ENCODE measurements at places on chromosomes 4 and X.

GRCh38 chr4:157564771-157565170 lies 344.2 kb downstream of the GRIA2 start:
- DNase-seq = no peak

DNA sequence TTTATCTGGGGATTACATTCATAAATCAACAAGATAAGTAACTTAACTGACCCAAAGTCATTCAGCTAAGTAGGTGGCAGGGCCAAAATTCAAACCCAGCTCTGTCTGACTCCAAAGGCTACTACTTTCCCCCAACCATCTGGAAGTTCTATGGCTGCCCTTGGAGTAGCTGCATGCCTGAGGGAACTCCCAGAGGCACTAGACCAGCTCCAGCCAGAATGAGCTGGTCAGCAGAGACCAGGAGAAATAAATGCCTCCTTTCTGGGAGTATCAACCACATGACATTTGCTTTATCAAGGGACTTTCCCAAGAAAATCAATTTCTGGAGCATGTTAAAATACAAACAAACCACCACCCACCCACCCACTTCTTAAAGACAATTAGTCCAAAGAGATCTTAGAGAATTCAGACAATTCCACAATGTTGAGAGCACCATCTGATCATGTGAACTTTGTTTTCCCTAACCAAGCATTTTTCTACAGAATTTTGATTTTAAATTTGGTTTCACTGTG lies 180.5 kb downstream of the EFHC2 start:
- no peak for DNase-seq

DNA sequence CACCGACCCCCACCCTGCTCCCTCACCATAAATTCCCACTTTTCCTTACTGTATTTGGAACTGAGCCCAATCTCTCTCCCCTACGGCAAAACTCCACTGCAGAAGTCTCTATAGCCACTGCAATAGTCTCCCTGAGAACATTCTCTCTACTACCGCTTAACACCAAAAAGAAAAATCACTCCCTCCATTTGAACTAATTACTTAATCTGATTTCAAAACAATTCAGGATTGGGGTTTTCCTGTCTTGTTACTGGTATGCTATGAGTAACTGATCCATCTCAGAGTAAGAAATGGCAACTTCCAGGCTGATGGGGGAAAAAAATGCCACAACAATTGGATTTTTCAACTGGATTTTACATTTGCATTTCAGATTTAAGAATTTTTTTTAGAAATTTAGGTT lies 5.8 kb downstream of the PAPSS1 start:
- DNase-seq = no peak

DNA sequence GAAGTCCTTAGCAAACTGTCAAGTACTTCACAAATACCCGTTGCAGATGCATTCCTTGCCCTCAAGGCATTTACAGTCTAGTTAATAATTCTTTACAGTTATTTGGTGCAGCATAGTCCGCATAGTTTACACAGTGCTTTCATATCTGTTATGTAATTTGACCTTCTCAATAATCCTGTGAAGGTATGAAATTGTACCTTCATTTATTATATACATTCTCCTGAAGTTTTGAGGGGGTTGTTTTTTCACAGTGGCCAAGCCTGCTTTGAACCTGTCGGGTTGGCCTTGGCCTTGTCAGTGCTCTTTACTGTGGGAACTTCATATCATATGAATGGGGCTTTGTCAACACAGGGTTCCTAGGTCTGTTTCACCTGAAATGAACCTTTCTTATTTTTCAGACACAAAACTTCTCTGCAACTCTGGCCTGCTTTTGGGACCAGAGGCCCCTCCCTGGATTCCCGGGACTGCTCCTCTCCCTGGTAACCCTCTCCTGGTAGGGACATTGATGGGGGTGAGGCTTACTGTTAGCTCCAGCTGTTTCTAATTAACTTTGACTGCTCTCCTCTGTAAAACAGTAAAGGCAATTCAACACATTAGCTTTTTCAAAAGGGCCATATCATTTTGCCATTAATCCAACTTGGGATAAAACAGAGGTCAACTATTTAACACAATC lies 9.1 kb downstream of the IGFBP7 start:
- no peak for DNase-seq

DNA sequence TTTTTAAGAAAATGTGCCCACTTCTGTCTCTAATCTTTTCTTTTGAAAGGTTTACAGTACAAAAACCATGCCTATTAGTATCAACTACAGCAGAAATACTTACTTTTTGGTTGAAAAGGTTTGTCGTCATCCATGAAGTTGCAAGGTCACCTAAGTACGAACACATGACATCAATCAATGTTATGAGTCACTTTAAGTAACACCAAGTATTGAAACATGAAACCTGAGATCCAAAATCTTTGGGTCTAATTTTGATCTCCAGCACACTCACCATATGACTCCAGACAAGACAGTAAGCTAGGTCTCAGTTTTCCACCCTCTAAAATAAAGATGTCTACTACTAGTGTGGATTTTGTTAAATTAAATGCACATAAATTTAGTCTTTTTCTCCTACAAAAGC lies 8.4 kb downstream of the ZNF280C start:
- no peak for DNase-seq

- no peak for DNase-seq
Observed at GRCh38 chr4:118280501-118281218, 72.1 kb downstream of the PRSS12 start.

GRCh38 chr4:29311247-29311646 lies 1408.9 kb upstream of the PCDH7 start:
- DNase-seq = no peak

GRCh38 chr4:1509366-1509765 lies 103.1 kb upstream of the NKX1-1 start:
- no peak for DNase-seq

DNA sequence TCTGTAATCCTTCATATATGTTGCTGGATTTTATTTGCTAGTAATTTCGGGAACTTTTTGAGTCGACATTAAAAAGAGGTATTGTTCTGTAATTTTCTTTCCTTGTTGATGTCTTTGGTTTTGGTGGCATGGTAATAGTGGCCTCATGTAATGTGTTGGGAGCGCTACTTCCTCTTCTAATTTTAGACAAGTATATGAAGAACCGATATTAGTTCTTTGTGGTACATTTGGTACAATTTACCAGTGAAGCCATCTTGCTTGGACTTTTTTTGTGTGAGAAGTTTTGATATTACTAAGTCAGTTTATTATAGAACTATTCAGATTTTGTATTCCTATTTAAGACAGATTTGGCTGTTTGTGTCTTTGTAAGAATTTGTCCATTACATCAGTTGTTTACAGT lies 669.2 kb upstream of the AADAT start:
- DNase-seq = no peak

GRCh38 chr4:166459621-166460020 lies 586.6 kb downstream of the TLL1 start:
- DNase-seq = no peak

- no peak for DNase-seq
Observed at GRCh38 chr4:165325732-165326512, 1.5 kb upstream of the MSMO1 start.

DNA sequence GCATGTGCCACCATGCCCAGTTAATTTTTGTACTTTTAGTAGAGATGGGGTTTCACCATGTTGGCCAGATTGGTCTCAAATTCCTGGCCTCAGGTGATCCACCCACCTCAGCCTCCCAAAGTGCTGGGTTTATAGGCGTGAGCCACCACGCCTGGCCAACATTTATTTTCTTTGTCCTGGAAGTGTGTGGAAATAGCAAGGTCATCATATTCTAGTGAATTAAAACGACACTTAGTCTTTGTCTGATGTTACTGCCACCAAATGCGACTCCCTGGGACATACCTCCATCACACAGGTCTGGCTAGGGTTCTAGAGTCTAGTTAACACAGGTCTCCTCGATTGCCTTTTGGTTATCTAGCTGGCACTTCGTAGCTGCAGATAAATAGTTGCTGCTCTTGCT lies 203.1 kb downstream of the AASDH start:
- no peak for DNase-seq

- DNase-seq = no peak
Observed at GRCh38 chrX:30992381-30992904, 79.4 kb downstream of the FTHL17 start.

DNA sequence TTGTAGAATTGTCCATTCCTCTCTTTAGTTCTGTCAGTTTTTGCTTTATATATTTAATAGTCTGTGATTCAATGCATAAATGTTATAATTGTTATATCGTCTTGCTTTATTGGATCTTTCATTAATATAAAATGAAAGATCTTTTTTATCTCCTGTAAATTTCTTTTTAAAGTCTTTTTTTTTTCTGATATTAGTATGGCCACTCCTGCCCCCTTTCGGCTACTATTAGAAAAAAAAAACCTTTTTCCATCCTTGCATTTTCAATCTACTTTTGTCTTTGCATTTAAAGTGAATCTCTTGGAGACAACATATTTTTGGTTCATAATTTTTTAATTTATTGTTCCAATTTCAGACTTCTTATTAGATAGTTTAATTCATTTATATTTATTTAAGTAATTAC lies 677.4 kb upstream of the NDST4 start:
- DNase-seq = no peak

DNA sequence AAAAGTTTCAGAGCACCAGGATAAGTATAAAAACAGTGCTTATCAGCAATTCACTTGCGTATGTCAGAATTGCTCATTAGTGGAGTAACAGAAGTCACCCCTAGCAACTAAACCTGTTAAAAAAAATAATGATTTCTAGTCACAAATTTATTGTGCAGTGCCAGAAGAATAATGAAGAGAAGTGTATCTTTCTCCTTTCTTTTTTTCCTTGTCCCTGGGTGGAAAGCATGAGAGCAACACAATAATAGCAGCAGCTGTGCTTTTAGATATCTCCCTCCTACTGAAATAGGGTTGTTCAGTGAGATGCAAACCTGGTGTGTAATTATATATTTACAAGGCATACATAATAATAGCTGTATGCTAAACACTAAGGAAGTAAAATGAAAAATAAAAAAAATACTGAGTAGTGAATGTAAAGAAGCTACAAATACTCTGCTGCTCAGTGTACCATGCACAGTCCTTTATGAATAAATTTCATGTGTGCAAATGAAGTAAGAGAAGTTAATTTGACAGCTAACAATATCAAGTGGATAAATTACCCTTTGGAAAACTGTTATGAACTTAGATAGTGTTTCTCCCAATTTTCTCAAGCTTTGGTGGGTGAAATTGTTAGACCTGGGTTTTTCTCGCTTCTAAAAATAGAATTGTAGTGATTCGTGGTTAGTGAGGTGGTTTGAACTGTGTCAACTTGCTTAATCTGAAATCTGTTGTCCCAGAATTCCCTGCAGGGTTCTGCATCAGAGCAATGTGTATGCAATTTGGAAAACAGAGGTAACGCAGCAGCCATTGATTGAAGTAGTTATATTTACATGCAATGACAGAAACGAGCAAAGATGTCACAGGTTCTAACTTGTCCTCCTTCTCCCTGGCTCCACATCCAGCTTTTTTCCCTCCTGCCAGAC lies 125.7 kb upstream of the NDST3 start:
- DNase-seq = no peak

- no peak for DNase-seq
Observed at GRCh38 chrX:40912576-40912975, 172.7 kb upstream of the USP9X start.

GRCh38 chrX:9227276-9227675 lies 193.3 kb upstream of the FAM9B start:
- no peak for DNase-seq

DNA sequence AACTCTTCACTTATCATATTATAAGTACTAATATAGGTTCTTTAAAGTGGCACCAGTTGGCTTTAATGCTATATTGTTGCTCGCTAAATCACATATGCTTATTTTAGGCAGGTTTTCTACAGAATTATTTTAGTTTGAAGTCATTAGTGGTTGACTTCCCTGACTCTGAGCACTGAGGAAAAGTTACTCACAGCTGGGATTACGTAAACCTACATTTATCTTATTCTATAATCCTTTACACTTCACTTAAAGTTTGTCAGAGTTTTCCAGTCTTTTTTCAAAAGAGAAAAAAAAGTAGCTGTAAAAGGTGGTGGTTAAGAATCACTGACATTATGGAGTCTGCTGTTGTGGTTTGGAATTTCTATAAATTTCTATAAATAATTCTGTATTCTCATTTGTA lies 5.8 kb downstream of the UGT2B4 start:
- DNase-seq = no peak

- no peak for DNase-seq
Observed at GRCh38 chrX:13377550-13377934, 57.7 kb upstream of the ATXN3L start.

- no peak for DNase-seq
Observed at GRCh38 chr4:154506253-154506652, 14.7 kb upstream of the DCHS2 start.

GRCh38 chr4:120081726-120082125 lies 15.1 kb upstream of the MAD2L1 start:
- no peak for DNase-seq

DNA sequence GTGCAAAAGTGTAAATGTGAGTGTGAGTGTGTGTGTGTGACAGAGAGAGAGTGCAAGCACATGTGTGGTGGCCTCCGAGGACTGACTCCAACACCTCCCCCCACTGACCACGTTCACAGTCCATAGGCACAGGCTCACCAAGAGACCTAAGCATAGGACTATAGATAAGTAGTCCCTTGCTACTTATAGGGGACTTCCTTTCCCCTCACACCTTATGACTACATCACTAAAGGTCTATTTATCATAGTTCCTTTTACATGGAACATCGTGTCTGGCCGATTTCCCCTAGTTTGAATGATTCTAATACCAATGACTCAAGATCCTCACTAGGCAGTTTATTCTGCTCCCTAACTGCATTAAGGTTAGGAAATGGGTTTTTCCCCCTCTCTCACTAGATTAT lies 17.8 kb downstream of the FRMPD3 start:
- no peak for DNase-seq

DNA sequence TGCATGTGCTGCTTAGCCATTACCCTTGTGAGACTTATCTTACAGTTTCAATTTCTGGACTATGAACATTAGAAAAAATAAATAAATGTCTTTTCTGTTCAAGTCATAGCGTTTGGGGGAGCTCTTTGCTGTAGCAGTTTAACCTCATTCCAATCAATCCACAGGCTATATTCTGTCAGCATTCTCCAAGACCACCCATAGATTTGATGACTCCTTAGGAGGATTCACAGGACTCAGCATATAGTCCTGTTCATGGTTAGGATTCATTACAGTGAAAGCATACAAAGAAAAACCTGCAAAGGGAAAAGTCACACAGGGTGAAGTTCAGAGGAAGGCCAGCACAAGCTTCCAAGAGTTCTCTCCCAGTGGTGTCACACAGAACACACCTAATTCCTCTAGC lies 180.5 kb downstream of the ADAMTS3 start:
- DNase-seq = no peak

GRCh38 chrX:31297881-31298280 lies 226.0 kb upstream of the FTHL17 start:
- DNase-seq = no peak

- no peak for DNase-seq
Observed at GRCh38 chrX:39204353-39204752, 403.1 kb downstream of the MID1IP1 start.

DNA sequence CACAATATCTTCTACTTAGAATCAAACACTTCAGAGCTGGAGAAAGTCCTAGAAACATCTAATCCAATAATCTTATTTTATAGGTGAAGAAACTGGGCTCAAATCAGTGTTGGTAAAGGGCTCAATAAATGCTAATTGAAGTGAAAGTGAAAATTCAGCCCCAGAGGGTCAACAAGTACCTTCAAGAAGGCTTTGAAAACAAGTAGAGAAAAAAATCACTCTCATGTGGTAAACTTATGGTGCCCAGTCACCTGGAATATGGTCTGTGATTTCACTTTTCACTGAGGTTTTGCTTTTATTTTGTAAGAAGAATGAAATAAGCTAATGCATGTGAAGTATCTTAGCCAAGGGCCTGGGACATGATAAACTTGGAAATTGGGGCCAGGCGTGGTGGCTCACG lies 29.1 kb upstream of the EIF4E start:
- DNase-seq = no peak

- no peak for DNase-seq
Observed at GRCh38 chr4:40546506-40546905, 83.2 kb downstream of the RBM47 start.

Data from activated effector memory CD4-positive, alpha-beta T cell treated with Interleukin-2 at 50 U/mL for 16 hours (primary cell).